ENCODE measurements at places on chromosomes 3 and 15.

- DNase-seq = no peak
Measured at GRCh38 chr15:75736256-75736655, 23.6 kb upstream of the CSPG4 start.

DNA sequence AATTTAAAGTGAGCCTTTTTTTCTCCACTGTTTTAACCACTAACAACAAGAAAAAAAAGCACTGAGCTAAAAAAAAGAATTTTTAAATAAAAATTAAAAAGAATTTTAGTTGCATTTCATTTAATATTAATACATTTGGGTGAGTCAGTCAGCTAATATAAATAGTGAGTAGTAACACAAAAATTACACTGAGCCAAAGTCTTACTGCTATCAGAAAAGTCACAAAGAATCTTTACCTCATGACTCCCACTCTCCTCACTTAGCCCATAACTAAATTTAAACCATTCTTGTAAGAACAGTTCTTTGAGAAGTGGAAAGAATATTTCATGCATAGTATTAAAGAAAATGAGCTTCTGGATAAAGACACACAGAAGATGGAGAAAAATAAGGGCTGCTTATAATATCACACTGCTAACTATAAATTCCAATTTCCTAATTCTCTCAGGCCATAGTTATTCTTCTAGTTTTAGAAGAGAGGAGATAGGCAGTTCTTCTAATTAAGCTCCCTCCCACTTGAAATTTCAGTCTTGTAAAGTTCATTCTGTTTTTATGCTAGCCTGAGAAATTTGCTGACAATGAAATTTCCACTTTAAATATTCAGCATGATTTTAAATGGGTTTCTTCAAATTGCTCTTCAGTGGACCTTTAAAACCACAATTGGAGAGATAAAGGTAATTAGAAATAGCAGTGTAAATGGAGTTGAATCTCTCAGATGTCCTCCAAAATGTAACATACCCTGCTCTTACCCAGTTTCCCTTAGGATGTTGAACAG, 17.6 kb downstream of the SHQ1 start:
- no peak for DNase-seq

DNA sequence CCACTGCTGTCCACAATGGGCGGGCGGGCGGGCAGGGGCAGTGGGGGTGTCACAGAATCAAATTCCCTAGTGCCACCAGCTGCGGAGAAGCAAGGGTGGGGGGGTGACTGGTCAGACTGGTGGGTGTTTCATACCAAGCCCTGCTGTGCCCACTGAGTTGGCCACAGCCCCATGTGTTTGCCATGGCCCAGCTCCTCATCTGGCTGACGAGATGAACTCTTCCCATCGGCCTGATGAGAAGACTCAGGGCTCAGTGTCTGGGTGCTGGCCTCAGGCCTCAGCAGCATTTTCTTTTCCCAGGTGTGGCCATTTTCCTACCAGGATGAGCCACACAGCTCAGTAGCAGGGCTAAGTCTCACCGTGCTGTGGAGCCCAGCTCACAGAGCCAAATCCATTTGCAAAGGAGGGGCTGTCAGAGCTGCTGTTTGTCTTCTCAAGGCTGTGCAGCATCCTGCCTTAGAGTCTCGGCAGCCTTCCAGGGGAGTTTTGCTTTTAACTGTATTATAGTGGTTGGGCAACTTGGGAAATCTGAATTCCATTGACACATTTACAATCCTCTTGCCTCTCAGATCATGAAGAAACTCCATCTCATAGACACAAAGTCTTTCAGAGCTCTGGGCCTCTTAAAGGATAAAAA, 176.8 kb downstream of the ABHD5 start:
- DNase-seq = no peak

- DNase-seq = no peak
Measured at GRCh38 chr3:87856126-87856525, 202.7 kb downstream of the CGGBP1 start.
